ENCODE measurements at places on chromosomes 16 and 17.

DNA sequence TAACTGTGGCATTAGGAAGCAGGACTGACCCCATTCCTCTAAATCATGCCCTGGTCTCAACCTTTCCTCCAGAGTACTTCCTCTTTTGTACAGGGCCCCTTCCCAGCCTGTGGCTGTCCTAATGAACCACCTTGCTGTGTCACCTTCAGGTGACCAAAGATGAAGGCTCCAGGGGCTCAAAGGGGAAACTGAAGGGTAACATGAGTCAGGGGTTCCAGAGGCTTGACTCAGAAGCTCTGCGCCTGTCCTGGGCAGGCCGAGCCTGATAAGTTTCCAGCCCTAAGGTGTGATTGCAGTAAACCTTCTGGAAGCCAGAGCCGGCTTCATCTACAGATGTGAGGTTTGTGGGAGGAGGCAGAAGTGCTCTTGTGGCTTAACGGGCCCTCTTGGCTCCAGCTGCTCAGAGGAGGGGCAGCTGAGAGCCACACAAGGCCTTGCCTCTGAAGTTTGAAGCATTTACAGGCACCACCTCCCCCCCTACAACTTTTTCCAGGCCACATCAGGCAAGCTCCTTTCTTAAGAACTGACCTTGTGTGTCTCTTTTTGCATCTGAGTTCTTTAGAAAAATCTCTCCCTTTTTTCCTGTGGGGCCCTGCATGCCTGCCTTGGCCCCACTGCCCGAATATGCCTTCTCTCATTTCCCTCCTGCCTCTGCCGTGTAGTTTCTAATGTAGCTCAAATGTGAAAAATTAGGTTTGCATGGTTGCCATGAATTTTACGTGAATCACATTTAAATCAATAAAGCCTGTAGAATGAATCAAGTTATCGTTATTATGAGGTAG is 149.9 kb downstream of the CLEC16A start:
- no peak for DNase-seq

- DNase-seq = no peak
Measured at GRCh38 chr17:17140590-17140980, 65.5 kb downstream of the PLD6 start.

GRCh38 chr17:79399610-79400144 is 211.2 kb downstream of the RBFOX3 start:
- DNase-seq = no peak

- DNase-seq = no peak
Measured at GRCh38 chr16:77689971-77690370, 32.3 kb upstream of the NUDT7 start.

- DNase-seq = no peak
Measured at GRCh38 chr16:2226245-2226793, 2.9 kb downstream of the E4F1 start.

DNA sequence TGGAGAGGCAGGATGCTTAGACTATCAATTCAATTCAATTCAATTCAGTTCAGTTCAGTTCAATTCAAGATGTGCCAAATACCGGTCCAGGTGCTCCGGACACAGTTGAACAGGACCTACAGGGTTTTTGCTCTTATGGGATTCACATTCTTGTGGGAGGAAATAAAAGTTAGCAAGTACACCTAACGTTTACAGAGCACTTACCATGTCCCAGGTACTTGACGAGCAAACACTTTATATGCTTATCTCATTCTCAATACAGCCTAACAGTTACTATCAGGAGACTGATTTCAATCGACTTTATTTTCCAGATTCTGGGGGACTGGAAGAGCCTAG is 467 bp upstream of the GDE1 start:
- DNase-seq = no peak

GRCh38 chr16:67163999-67164558 is 466 bp upstream of the HSF4 start:
- DNase-seq = no peak

DNA sequence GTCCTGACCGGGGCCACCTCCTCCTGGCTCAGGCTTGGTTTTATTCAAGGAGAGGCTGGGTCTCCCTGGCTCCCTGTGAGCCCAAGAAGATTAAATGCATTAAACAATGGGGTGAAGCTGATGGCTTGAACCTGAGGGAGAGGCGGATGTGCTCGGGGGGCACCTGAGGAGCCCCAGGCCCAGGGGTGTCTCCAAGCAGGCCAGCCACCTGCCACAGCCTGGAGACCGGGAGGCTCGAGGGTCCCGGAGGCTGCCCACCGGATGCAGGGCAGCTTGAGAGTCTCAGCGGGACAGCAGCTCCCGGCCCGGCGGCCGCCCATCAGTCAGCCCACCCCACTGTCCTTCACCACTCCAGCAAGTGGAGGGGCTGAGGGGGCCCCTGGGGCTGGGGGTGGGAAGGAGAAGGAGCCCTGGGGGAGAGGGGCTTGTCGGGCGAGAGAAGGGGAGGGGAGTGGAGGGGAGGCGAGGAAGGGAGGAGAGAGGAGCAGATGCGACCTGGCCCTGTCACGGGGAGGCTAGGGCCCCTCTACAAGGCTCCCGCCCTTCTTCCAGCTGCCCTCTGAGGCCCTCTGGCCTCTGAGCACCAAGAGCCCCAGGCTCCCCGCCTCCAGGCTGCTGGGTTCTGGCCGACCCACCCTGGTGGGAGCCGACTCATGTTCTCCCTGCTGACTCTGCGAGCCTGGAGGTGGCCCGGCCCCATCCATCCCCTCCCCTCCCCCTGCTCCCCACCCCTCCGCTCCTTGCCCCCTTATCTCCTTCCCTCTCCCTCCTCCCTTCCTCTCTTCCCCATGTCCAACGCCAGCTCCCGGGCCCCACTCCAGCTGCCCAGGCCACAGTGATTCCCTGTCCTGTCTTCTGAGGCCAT is 13.2 kb downstream of the CD7 start:
- no peak for DNase-seq

Measured in amniotic stem cell (primary cell).